Kasumi-1 (cell line): ENCODE measurements at places on chromosomes 7 and 10.

DNA sequence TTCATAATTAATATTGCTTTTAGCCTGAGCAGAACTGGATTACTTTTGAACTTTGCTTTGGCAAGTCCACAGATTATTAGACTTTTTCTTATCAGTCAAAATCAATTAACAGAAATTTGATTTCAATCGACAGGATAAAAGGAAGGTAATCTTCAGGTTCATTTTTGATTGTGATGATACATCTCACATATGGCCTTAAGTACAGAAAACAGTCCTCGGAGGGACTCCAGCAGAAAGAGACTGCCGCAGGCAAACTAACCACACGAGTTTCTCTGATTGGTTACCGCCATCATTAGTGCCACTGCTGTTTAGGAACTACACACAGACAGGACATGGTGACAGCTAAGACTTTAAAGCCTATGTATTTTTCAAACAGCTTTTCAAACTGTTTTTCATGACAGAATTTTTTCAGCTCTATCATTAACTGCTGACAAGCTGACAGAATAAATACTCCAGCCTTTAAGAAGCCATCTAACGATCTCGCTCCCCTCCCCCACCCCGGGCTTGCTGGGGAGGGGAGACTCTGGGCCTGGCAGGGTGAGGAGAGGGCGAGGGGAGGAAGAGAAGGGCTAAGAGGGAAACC, 668.2 kb downstream of the KCNMA1 start:
- DNase-seq: no peak

- peak; percentile 60 for DNase-seq
Measured at GRCh38 chr10:3803927-3804741, 19.1 kb upstream of the KLF6 start.

GRCh38 chr7:159004411-159004810, 140.3 kb downstream of the VIPR2 start:
- no peak for DNase-seq

GRCh38 chr7:90604383-90604782, 8.3 kb downstream of the CDK14 start:
- DNase-seq: no peak

- DNase-seq: no peak
Measured at GRCh38 chr7:19322002-19322401, 176.8 kb upstream of the FERD3L start.

DNA sequence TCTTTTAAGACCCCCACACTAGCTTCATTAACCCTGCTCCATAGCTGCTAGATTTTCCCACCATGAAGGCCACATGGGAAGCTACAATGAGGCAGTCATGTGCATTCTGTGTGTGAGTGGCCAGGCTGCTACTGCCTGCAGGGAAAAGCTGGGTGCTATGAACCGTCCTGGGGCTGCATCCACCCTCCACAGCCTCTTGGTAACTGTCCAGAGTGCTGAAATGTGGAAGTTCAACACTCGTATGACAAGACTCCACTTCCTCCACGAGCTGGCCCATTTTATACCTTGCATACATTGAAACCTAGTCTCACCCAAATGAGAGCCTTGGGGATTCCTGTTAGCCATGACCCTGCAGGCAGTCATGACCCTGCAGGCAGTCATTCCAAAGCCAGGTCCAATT, 59.4 kb downstream of the CUZD1 start:
- peak; percentile 32 for DNase-seq
